Activated CD4-positive, alpha-beta memory T cell treated with anti-CD3 and anti-CD28 coated beads, Interleukin-2, amount 10 ng/mL, durations not matched to agents 7 days and 5 days (primary cell): ENCODE measurements at places on chromosomes 3 and 15.

DNA sequence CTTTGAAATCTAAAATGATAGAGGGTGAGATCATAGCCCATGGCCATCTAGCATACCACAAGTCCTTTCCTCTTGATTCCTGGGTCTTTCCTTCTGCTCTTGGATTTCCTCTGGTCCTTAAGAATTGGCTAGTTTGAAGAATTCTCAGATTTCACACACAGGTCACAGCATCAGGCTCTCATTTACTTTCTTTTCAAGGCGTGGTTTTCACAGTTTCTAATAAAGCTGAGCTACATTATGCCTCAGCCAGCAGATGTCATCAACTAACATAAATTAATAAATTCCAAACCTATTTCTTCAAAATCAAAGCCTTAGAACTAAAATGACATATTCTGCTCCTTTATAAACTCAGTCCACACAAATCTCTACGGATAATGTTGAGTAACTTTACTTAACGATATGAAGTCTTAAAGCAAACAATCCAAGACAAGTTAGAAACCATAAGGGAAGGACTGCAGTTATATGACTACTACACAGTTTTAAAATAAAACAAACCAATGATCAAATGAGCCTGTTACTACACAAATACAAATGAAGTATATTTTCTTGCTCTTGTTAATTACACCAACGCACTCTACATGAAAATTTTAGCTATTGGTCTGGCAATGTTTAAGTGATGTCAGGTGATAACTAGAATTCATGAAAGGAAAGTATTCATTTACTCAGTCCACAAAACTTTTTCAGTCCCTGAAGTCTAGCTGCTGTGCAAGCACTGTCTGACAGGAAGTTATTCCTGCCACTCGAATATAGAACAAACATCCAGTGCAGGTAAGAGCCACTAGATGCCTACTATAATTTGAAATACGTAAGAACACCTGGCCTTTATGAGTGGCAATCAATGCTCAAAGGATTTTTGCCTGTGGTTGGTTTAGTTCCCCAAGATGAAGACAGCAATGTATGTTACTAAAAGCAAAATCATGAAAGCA, 9.2 kb downstream of the CCDC14 start:
- DNase-seq: no peak

- no peak for DNase-seq
Measured at GRCh38 chr3:184134746-184135148, 411 bp upstream of the EIF2B5 start.

DNA sequence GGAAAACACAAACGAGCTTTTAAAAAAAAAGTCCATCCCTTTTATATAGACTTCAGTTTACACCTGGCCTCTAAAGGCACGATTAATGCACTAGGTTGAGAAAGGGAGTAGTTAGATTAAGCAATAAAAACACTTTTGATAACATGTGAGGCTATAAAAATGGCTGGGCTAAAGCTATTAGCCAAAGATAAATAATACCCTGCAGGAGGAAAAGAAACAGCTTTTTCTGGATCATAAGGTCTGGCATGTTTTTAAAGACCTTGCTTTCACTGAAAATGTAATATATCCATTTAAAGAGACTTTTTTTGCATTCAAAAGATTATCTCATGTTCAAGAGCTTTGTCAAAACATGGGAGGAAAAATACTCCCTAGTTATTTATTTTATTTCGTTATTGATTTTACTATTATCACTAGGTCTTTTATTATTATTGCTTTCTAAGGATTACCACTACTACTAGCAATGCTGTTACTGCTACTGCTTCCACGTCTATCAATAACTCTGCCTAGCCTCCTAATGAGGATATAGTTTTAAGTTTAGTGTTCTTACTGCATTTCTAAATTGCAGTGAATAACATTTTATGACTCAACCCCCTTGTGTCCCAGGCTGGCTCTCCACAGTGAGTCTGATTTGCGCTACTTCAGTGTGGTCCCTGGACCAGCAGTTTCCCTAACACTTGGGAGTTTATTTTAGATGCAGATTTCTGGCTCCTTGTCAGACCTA, 93.4 kb downstream of the THRB start:
- DNase-seq: no peak

DNA sequence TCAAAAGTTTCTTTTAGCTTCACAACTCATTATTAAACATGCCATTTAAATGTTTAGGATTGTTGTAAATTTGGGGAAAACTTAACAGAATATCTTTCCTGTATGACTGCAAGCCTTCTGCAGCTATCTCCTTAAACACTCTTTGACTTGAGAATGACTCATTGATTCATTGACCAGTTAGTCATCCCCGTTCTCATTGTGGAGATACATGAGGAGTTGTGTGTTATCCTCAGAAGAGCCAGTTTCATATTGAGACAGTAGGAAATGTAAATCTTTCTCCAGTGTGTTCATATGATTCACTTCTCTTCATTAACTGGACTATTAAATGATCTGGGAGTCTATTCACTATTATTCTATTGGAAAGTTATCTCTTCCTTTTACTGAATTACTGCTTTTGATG, 83.0 kb downstream of the CRYGS start:
- DNase-seq: no peak

- peak; percentile 54 for DNase-seq
Measured at GRCh38 chr3:123723522-123724168, 138.8 kb upstream of the HACD2 start.

DNA sequence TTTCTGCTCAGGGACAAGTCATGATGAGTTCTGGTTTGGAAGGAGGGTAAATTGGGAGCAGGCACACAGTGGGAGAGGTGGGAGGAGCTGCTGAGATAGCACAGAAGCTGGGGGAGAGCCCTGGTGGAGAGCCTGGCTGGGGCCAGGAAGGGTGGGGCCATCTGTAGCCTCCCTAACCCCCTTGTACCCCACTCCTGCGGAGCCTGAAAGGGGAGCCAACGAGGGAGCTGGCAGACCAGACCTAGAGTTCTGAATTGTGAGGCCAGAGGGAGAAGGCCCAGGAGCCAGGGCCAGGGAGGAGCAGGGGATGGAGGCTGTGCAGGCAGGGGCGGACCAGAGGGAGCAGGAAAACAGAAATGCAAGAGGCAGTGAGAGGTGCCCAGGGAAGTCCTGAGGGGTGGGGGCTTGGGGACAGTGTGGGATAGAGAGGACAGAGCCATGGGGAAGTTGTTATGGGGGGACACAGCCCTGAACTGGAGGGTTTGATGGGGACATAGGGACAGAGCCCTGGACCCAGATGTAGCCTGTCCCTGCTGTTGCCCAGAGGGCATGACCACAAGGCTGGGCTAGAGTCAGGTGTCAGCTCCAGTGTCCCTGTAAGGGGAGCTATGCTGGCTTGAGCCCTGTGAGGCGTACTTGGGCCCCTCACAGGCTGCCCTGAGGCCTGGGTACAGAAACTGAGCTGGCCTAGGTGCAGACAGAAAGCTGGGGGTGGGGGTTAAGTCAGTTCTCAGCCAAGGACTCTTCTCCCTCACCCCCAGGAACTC, 1.2 kb downstream of the TMIE start:
- no peak for DNase-seq

- DNase-seq: peak; percentile 18
Measured at GRCh38 chr3:184874709-184875644, 63.0 kb downstream of the VPS8 start.

DNA sequence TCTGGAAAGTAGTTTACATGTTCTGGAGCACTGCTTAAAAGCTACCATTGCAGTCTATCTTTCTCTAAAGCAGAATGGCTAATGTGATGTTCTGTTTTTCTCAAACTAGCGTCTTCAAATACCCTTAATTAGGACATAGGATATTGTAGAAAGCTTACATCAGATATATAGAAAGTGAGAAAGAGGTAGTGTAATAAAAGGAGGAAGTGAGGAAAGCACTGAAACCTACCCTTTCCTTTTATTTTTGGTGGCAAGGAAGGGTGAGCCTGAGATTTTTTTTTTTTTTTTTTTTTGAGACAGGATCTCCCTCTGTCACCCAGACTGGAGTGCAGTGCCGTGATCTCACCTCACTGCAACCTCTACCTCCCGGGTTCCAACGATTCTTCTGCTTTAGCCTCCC, 9.4 kb downstream of the SENP2 start:
- no peak for DNase-seq

- DNase-seq: no peak
Measured at GRCh38 chr3:179330438-179330837, 7.6 kb downstream of the ZNF639 start.

- no peak for DNase-seq
Measured at GRCh38 chr3:3589715-3590130, 209.5 kb upstream of the LRRN1 start.

DNA sequence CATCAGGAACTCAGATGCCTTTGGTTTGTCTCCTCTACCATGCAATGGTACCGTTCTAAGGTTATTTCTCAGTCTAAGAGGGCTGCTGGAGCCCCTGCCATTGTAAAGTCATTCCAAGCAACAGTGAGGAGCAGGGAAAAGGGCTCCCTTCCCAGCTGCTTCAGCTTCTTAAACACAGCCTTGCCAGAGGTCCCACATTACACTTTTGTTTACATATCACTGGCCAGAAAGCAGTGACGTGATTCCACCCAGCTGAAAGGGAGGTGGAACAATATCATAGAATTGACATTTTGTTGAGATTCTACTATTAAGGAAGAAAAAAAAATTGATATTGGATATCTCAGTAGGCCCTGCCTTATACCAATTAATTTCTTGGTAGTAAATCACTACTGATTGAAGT, 194.6 kb downstream of the SUCLG2 start:
- DNase-seq: no peak

DNA sequence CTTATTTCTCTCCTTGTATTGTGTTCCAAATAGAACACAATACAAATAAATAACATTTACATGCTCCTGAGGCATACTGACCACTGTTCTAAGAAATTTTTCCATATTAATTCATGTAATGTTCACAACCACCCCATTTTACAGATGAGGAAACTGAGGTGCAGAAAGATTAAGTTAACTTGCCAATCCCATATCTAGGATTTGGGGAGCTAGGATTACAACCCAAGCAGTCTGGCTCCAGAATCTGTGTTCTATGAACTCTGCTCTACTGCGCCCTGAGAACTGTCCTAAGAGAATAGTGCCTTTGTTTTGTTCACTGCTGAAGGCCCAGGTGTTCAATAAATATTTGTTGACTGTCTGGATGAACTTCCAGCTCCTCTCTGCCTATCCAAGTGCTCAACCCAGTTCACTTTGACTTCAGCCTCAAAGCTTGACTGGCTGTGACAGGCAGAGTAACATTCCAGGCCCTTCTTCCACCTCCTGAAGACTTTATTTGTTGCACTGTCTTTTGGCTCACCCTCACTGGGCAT, 3.1 kb downstream of the NEK10 start:
- DNase-seq: no peak

GRCh38 chr3:191026746-191027145, 164.3 kb upstream of the GMNC start:
- no peak for DNase-seq

DNA sequence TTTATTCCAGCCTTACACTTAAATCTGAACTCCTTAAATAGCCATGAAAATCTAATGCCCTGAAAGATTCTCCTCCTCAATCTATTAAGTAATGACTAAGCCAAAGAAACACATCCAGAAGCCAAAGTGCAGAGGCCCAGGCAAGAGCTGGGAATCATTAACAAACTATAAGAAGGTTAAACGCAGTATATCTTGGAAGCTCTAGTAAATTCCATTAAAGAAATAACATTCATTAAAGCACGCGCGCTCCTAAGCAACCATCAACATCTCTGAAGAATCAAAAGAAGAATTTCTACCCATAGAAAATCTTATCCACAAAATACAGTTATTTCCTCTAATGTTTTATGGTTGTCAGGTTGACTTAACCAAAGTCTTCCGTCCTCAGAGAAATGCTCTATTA, 29.5 kb downstream of the MB21D2 start:
- DNase-seq: no peak

DNA sequence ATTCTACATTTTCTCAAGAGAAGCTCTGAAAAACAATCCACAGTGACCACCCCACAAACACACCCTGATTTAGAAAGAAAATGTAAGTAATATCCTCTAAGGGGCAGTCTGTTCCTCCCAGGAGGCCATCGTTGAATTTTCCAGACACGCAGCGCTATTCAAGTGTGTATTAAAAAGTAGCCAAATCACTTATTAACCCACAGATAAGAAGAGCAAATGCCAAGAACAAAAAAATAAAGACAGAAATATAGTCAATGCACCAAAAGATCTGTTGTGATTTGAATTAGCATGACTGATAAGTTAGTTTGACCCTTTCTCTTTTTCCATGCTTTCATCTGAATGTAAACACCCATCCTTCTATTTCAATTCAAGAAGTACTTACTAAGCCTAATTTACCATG, 622.8 kb upstream of the ZNF385D start:
- no peak for DNase-seq

DNA sequence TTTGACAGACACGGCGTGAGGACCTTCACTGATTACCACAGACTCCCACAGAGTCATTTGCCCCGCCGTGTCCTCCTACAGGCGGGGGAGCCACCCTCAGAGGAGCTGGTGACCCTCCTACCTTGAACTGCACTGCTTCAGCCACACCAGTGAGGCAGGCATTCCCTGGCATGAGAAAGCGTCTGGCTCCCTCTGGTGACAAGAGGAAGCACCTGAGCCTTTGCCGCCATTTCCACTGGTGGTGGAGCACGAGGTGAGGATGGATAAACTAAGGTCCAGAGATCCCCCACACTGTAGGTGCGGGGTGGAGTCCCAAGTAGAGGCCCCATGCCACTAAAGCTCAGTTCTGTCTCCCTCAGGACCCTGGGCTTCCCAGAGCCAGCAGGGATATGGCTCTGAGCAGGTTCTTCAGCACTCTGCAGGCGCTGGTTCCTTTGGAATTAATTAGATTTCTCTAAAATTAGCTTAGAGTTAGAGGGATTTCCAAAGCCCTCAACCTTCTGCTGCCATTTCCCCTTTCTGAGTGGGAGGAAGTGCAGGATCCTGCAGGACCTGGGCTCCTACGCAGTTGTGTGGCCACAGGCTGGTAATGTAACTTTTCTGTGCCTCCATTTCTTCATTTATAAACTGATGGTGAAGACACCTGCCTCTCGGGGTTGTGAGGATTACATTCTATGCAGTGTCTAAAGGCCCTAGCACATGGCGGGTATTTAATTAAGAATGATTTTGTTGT, 224.0 kb downstream of the SLCO3A1 start:
- DNase-seq: peak; percentile 69

- no peak for DNase-seq
Measured at GRCh38 chr3:184178521-184179138, 4.0 kb downstream of the AP2M1 start.

DNA sequence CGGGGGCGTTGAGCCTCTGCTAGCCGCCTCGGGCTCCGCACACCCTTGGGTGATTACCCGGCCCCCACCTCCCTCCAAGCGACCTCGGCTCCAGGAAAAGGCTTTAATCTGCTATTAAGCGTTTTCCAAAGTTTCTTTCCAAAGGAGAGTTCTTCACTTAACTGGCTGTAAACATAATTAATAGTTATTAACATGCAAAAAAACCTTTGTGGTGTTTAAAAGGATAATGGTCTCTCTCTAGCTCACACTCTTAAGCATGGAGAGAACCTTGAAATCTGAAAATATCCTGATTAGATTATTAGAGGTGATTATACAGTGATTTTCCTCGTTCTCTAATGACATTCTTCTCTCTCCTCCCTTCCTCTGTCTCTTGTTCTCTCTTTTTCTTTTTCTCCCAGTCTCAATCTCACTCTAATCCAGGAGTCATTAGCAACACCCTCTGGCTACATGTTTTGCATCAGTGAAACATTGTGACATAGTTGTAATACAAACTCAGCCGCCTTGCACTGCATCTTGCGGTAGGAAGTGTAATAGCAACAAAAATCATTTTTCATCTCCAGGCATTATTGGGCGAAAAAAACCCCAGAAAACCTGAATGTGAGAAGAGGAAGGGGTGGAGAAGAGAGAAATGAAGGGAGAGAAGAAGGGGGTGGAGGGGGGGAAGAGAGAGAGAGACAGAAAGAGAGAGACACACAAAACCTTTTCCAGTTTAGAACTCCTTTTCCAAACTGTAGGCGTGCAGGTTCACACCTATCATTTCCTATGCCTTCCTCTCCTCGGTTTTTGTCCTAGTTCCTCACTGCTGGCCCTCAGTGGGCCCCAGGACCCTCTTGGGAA, 24.4 kb downstream of the NR2F2 start:
- no peak for DNase-seq
